Cardiac septum (tissue), 1 donor: ENCODE measurements at places on chromosomes 12 and 14. TPM values are rescaled to one million over a fixed set of nuclear protein-coding genes. Genes with fewer than 3 reads are reported as not detected.

DNA sequence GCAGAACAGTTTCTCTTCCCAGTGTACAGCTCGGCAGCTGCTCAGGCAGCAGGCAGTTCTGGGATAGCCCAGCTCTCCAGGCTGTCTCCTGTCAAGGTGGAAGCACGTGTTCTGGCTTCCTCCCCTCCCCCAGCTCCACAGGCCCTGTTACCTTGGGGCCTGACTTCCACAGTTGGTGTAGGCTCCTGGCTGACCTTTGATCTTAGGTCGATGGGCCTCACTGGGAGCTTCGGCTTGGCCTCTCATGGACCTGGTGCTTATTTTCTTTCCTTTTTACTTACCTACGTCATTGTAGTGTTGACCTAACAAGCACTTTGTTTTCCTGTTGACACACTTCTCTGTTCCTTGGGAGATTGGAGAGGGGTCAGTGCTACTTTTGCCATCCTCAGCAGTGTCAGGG, 17.0 kb downstream of the DLST start:
- DNase-seq = no peak

AMDHD1 gene
- total RNA-seq = 0.38 TPM

DNA sequence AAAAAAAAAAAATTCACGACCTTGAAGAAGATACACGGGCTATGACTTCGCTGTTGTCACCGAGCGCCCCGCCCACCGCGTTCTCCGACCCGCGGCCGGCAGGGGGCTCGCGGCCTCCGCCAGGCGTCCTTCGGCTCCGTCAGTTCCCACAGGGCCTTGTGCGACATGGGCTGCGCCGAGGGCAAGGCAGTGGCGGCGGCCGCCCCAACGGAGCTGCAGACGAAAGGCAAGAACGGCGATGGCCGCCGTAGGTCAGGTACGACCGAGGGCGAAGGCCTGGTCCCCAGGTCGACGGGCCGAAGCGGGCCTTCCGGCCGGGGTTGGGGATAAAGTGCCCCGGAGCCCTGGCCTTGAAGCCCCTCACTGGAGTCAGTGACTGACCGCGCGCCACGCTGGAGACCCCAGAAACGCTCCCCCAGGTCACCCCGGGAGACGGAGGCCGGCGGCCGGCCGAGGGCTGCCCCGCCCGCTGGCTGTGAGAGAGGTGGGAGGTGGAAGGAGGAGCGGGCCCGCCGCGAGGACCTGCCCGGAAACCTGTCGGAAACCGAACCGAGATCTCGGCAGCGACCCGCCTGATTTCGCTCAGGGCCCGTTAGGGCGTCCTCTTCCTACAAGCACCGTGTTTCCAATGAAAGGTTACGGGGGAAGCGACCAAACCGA, at the start of gene TXNRD1:
Gene TXNRD1 (plus strand): TSS at position 142 of the 660 bp plus-strand sequence. CDS start 24 bp downstream, at position 166.
- DNase-seq = peak; percentile 93

DNA sequence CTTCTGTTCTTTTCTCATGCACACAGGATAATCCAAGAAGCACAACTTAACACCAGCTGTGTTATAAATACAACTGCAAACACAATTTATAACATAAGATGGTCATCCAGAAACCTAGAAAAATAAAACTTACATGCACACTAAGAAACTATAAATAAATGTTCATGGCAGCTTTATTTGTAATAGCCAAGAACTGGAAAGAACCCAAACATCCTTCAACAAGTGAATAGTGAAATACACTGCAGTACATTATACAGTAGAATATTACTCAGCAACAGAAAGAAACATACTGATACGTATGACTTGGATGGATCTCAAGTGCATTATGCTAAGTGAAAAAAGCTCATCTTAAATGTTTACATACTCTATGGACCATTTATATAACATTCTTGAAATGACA, 132.7 kb downstream of the SPTSSA start:
- no peak for DNase-seq

MMP14 gene
- total RNA-seq = 26.1 TPM

DNA sequence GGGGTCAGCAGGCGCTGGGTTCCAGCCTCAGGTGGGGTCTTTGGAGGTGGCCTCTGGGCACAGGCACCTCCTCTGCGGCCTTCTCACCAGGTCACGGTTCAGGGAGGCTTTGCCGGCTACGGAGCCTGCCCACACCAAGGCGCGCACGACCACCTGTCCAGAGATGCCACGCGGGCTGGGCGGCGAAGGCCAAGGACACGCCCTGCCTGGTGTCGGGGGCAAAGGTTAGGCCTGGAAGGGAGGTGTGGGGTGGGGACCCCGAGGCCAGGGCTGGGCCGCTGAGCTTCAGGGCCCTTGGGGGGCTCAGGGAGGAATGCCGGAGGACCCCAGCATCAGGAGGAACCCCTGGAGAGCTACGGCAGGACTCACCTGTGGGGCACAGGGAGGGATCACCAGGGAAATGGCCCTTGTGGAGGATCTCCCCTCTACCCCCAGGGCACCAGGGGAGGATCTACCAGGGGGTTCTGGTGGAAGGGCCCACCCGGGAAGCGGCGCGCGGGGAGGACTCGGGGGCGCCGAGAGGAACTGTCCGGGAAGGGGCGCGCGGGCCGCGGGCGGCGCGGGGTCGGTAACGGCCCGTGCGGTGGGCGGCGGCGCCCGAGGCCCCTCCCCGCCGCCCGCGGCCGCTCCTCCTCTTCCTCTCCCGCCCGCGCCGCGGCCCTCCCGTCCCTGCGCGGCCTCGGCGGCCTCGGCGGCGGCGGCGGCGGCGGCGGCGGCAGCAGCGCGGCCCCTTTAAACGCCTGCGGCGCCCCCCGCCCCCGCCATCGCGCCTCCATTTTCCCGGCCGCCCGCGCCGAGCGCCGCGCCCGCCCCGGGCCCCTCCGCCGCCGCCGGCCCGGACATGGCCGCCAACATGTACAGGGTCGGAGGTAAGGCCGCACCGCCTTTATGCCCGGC, at the start of gene MTA1:
Gene MTA1 (plus strand): TSS at position 633 of the 897 bp plus-strand sequence. CDS start 209 bp downstream, at position 842.
- DNase-seq = no peak

SERPINA12 gene
- not detected for total RNA-seq

DNA sequence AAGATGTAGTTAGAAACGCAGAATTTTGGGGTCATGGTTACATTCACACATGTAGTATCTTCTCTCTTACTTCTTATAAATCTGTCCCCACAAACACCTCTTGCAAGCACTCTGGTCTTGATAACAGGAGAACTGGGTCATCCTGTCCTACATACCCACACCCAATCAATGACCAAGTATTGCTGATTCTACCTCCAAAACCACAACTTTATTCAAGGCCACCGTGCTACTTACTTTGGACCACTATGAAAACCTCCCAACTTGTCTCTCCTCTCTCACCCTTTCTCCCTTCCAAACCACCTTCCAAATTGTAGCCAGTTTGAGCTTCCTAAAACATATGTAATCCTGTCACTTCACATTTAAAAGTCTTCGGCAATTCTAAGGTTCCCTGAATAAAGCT, 5.4 kb downstream of the SERPINA11 start:
- no peak for DNase-seq

DNA sequence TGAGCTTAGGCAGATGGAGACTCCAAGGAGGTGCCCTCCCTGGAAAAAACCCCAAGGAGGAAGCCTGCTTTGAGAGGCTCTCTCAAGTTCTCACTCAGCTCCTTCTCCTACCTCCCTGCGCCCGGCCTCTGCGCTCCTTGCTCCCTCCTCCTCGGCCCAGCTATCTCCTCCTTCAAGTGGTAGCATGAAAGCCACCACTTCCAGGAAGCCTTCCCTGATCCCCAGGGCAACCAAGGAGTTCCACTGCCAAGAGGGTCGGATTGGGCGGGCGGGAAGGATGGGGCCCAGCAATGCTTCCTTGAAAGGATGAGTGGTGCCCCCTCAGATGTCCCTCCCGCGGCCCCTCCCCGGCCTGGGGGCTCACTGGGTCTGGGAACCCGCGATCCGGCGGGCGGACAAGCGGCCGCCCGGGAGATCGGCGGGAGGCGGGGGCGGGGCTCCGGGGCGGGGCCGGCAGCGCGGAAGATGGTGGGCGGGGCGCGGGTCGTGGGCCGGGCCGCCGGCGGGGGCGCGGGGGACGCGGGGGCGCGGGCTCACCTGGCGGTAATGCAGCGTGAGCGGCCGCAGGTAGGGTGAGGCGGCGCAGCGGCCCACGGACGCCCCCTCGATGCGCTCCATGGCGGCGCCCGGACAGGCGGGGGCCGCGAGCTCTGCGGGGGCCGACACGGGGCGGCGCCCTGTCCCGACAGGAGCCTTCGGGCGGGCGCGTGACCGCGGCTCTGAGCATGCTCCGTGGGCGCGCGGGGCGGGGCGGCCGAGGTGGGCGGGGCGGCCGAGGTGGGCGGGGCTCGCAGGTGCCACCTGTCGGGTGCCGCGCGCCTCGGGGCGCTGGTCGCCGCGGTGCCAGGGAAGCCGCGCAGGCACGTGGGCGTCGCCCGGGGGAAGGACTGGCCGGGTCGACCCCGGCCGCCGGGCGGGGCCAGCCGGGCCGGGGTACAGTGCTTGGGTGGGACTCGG, at the start of gene NUDT14:
Gene NUDT14 (minus strand): TSS at position 721 of the 957 bp plus-strand sequence. CDS start 103 bp downstream, at position 618.
- DNase-seq = no peak

DNA sequence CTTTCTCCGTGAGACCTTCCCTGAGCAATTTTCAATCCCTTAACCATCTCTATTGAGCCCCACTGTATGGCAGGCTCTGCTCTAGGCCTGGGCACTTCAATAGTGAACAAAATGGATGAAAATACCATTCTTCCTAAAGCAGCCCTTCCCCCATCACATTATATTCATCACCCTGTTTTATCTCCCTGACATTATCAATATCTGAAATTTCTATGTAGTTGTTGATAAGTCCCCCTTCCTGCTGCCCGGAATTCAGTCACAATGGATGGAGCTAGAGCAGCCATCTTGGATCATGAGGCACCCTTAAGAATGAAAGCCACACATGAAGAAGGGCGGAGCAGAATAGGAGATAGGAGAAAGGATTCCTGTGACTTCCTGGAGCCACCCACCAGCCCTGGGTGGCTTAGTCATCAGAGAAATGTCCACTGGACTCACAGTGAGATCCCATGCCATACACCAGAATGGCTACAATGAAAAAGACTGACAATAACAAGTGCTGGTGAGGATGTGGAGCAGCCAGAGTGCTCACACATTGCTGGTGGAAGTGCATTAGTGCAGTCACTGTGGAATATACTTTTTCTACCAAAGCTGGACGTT, 33.9 kb downstream of the SCARB1 start:
- DNase-seq = no peak

DNA sequence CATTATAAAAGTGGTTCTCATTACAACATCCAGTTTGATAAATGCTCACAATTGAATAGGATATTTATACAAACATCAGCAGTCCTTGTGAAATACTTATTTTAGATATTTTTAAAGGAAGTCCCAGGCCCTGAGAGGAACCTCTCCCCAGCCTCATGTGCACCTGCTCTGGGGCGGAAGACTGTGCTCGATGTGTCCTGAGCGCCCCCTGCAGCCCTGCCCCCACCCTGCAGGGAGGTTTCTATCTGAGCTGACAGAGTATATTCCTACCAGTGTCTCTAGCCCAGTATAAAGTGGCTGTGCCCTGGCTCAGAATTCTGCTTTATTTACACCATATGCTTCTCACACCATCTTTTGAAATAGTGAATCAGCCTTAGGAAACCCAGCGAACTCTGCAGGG, 1349.1 kb downstream of the TMEM121 start:
- no peak for DNase-seq

OTOGL gene
- total RNA-seq = 0.51 TPM
